Eye (tissue), 1 donor: ENCODE measurements at places on chromosomes 5 and 9.

- DNase-seq, result peak; percentile 84
Observed at GRCh38 chr9:118170032-118170955, 466.1 kb downstream of the TLR4 start.

GRCh38 chr9:90379771-90380170, 262.9 kb downstream of the DIRAS2 start:
- no peak for DNase-seq

DNA sequence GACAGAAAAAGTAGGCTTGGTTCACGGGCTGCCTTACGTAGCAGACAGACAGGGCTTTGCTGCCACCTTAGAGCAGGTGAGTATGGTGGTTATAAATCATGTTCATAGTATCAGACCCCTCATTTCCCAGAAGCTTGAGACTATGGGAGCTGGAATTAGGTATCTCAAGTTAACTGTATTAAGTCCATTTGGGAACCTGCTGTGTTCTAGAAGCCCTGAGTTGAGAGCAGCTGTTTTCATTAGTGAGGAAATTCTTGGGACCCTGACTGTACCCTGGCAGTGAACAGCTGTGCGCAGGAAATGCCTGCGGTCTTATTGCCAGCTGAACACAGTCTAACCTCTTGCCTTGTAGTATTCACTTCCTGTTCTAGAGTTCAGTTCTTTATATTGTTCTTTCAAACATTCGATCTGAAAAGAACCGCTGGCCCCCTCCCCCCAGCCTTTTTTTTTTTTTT, 29.8 kb downstream of the UGCG start:
- DNase-seq, result peak; percentile 53

- no peak for DNase-seq
Observed at GRCh38 chr9:78358329-78359051, 61.6 kb downstream of the PSAT1 start.

DNA sequence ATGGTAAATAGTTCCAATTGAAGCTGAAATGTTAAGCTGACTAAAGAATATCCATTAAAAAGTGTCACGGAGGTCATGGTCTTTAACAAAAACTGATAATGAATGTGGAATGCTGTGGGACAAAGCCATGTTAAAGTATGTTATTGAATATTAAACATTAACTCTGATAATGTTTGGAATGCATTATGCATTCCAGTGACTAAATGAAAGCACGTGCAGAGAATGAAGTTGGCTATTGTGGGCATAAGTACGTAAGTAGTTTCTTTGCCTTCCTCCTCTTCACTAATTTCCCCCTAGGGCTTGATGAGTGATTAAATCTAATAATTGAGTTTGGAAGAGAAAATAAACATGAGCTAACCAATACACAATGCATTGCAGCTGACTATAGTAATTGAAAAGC, 640.4 kb upstream of the CDH10 start:
- peak; percentile 2 for DNase-seq

DNA sequence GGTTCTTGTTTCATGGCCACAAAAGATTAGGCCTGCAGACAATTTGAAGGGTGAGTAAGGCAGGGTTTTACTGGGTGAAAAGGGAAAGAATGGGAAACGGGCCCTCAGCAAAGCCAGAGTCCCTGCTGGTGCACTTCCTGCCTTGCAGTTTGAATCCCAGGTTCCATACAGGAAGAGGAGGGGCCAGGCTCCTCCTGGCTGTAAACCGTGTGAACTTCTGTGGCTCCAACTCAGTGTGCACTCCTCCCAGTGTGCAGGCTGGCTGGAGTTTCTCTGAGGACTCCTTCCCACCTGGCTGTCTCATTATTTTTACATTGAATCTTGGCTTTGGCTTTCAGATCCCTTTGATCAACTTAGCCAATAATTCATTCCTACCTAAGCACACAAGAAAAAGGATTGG, 367.1 kb upstream of the KLF4 start:
- no peak for DNase-seq

DNA sequence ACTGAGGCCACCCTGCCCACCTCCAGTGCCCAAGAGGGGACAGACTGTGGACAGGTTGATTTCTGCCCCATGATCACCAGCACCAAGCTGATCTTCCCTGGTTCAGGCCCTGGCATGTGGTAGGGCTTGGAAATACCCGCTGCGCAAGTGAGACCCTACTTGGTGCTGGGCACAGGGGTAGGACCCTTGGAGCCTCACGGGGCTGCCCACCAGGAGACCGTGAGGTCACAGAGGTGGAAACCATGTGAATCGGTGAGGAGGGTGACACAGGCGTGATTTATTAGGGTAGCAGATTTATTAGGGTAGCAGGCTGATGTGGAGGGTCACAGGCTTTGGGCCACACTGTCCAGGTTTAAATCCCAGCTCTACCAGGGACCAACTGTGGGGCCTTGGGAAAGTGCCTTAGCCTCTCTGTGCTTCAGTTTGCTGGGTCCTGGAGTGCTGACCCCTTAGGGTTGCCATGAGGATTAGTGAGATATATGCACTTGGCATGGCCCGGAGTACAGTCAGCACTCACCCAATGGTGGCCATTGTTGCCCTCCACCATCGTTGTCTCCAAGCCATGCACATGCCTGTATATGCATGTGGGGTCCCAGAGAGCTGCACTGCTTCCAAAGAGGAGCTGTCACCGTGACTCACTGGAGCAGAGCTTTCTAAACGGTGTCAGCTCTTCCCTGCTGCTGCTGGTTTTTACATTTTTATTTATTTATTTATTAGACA, 20.9 kb upstream of the DUSP1 start:
- DNase-seq, result no peak

- DNase-seq, result no peak
Observed at GRCh38 chr5:153791339-153791738, 247.4 kb downstream of the FAM114A2 start.

DNA sequence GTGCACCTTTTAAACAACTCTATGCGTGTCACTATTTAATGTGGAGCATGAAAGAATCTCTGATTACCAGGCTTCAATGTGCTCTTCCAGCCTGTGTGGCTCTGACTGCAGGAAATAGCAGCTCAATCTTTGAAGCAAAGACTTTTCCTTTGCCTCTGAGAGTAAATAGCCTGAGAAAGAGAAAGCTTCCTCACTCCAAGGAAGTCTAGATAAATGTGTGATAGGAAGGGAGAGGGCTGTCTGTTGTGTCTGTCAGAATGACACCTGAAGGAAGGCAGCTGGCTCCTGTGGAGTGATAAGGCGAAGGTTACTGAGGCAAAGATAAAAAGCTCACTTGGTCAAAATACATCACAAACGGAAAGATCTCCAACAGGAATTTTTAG, 205.3 kb upstream of the HAPLN1 start:
- no peak for DNase-seq

GRCh38 chr5:135205632-135206349, 171.8 kb upstream of the PITX1 start:
- no peak for DNase-seq

DNA sequence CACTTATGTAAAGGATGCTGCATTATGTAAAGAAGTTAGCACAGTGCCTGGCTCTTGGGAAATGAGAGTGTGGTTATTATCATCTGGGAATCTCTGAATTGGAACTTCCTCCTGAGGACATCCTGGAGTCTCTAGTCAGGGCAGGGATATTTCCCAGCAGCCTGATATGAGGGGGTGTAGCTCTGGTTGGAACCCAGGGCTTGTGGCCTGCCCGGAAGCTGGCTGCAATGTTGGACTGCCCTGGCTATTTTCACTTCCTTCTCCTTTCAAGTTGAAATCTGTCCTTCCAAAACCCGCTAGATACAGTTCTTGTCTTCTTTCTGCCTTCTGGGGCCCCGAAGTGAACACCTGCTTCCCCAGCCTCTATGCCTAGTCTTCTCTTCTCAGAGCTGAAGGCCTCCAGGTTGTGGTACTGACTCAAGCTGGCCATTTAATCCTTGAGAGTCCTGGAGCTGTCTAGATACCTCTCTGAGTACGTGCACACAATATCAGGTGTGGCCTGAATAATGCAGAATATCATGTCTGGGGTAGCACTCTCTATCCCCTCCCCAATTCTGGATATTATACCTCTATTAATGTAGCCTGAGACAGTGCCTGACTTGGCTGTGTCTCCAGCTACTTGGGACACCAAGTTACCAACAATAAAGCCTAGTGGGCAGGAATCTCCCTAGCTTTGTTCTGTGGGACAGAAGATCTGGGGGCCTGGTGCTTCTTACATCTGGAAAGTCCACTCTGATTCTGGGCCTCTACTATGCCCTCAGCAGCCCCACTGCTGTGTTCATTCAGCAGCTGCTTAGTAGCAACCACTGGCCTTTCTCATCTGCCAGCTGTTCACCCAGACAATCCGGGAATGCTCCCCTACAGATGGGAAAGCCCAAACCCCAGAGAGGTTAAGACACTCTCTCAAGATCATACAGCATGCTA, 45.0 kb downstream of the SLC6A7 start:
- DNase-seq, result no peak

GRCh38 chr9:122370869-122371755, at the start of gene PTGS1:
TSS of gene PTGS1 (plus strand) at chr9:122371024. CDS start at chr9:122371085, 61 bp downstream.
- DNase-seq, result peak; percentile 63

GRCh38 chr5:9419794-9420193, 126.1 kb downstream of the SEMA5A start:
- DNase-seq, result no peak

DNA sequence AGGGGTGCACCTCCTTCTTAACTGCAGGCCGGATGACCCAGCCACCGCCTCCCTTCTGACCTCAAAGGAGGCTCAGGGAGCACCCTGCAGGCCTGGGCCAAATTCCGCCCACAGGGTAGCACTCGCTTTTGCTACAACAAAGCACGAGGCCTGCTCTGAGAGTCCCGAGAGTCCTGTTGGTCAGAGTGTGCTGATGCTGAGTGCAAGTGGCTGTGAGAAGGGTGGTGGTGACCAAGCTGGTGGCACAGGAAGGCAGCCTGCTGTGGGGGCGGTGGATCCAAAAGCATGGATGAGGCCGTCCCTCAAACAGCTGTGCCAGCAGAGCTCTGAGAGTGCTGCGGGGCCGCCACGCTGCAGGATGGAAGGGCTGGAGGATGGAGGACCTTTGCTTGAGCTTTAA, 101.8 kb downstream of the AK8 start:
- DNase-seq, result no peak
